ENCODE measurements at places on chromosomes 3 and 15. TPM values are rescaled to one million over a fixed set of nuclear protein-coding genes. Genes with fewer than 3 reads are reported as not detected.

MYO5A gene
- 27.8 TPM for total RNA-seq

CTXND1 gene
- total RNA-seq: not detected

CIDEC gene
- total RNA-seq: 50.4 TPM

CD96 gene
- not detected for total RNA-seq

TMEM115 gene
- total RNA-seq: 48.4 TPM

PLSCR2 gene
- total RNA-seq: not detected

MESP2 gene
- 0.42 TPM for total RNA-seq

CELF6 gene
- total RNA-seq: 0.10 TPM

GOLGA6B gene
- total RNA-seq: not detected

ARPP21 gene
- 0.32 TPM for total RNA-seq

OIP5 gene
- total RNA-seq: 13.0 TPM

CATSPER2 gene
- total RNA-seq: 0.56 TPM

ATP2B2 gene
- 0.09 TPM for total RNA-seq

PRKCD gene
- total RNA-seq: 36.4 TPM

ITIH4 gene
- 0.63 TPM for total RNA-seq

ALDH1A2 gene
- total RNA-seq: not detected

KLHL24 gene
- 8.0 TPM for total RNA-seq

CFAP161 gene
- not detected for total RNA-seq

NME9 gene
- not detected for total RNA-seq

PPP1R14D gene
- 0.33 TPM for total RNA-seq

THBS1 gene
- total RNA-seq: 61.3 TPM

AKAP13 gene
- total RNA-seq: 120 TPM

CFAP100 gene
- total RNA-seq: not detected

COX17 gene
- 111 TPM for total RNA-seq

RTP4 gene
- not detected for total RNA-seq

FEZF2 gene
- total RNA-seq: not detected

LRTM1 gene
- total RNA-seq: not detected

CCDC39 gene
- total RNA-seq: not detected

PROK2 gene
- total RNA-seq: not detected

LMOD3 gene
- total RNA-seq: not detected

TGM4 gene
- total RNA-seq: 0.07 TPM

USP4 gene
- total RNA-seq: 13.8 TPM

REC114 gene
- not detected for total RNA-seq

ANKDD1A gene
- total RNA-seq: 1.7 TPM

POC1A gene
- 17.5 TPM for total RNA-seq

NOX5 gene
- 0.30 TPM for total RNA-seq

GOLGA8H gene
- total RNA-seq: 2.6 TPM

MPI gene
- 33.1 TPM for total RNA-seq

WWTR1 gene
- 145 TPM for total RNA-seq

ARHGEF26 gene
- 9.1 TPM for total RNA-seq

GNAT1 gene
- total RNA-seq: not detected

ALPK3 gene
- 0.14 TPM for total RNA-seq

ZDHHC23 gene
- 3.5 TPM for total RNA-seq

CSPG5 gene
- total RNA-seq: 0.97 TPM

ATP13A5 gene
- not detected for total RNA-seq

FES gene
- 0.43 TPM for total RNA-seq

CPNE9 gene
- total RNA-seq: 0.17 TPM

CHST13 gene
- 0.78 TPM for total RNA-seq

FGD5 gene
- total RNA-seq: not detected

IFT57 gene
- 38.8 TPM for total RNA-seq

KCNH8 gene
- not detected for total RNA-seq

FETUB gene
- 0.10 TPM for total RNA-seq

CPLX3 gene
- total RNA-seq: not detected

LDHAL6B gene
- not detected for total RNA-seq

CACNA2D3 gene
- total RNA-seq: 0.09 TPM

SCN10A gene
- not detected for total RNA-seq

NR2C2 gene
- total RNA-seq: 20.4 TPM

C3orf33 gene
- total RNA-seq: 5.8 TPM

HTR3E gene
- total RNA-seq: not detected
